ENCODE measurements at places on chromosomes 7 and 10.

DNA sequence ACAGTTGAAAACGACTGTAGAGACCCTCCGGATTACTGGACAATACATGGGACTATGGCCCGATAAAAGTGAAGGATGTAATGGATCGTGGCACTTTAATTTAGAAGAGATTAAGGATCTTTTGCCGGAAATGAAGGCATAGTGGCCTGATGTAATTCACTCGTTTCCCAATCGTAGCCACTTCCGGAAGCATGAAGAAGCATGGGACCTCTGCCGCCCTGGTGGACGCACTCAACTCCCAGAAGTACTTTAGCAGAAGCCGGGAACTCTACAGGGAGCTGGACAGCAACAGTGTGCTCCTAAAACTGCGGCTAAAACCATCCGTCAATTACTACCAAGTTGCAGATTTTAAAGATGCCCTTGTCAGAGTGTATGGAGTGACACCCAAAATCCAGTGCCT lies 59.6 kb upstream of the NUPR2 start:
- DNase-seq, result no peak

DNA sequence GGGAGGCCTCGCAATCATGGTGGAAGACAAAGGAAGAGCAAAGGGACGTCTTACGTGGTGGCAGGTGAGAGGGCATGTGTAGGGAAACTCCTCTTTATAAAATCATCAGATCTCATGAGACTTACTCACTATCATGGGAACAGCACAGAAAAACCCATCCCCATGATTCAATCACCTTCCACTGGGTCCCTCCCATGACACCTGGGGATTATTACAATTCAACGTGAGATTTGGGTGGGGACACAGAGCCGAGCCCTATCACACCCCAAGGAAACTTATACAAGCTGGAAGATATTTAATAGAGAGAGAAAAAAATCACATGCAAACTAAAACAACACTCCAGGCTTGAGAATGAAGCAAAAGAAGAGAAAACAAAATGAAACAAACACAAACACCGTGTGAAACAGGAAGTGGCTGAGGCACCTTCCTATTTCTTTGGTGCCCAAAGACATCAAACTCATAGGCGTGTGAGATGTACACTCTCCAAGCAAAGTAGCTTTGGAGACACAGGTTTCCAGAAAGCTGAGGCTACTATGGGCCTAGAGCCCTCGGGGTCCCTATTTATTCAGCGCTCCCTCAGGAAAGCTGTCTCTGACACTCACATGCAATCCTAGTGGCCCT lies 97.2 kb downstream of the PRKCQ start:
- DNase-seq, result no peak

DNA sequence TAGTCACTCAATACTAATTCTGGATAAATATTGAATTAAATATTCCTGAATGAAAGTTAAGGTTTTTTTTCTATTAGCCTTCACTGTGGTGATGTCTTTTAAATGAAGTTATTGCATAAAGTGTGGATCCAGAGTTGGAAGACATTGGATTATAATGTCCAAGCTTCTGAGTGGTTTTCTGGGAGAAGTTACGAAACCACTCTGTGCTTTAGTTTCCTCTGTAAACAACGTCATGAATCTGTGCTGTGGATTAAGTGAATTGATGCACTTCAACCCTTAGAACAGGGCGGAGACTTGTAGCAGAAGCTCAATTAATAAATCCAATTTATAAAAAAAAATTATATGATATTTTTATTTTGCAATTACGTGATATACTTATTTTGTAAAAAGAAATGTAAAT lies 271.7 kb downstream of the BICC1 start:
- no peak for DNase-seq

DNA sequence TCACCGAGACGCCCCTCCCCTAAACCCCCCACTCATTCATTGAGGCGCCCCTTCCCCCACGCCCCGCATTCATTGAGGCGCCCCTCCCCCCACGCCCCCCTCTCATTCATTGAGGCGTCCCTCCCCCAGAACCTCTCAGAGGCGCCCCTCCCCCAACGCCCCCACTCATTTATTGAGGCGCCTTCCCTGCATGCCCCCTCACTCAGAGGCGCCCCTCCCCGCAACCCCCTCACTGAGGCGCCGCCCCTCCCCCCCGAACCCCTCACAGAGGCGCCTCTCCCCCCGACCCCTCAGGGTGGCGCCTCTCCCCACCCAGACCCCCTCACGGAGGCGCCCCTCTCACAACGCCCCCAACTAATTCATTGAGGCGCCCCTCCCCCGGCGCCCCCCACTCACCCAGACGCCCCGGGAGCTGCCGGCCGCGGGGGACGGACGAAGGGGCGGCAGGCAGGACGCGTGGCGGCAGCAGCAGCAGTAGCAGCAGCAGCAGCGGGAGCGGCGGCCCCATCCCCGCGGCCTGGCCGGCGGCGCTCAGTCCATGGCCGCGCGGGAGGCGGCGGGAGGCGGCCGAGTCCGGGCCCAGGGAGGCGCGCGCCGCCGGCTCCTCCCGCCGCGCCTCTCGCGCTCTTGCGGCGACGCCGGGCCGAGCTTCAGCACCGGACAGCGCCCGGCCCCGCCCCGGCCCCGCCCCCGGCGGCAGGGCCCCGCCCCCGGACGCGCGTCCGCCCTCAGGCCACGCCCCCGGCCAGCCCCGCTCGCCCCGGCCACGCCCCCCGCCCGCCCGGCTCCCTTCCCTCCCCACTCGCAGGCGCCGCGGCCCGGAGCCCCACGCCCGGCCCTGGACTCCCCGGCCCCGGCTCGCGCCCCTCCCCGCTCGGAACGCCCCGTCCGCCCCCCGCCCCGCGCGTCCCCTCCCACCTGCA lies at the start of gene PTPRN2:
PTPRN2 (minus strand) TSS at position 662 of the 923 bp plus-strand sequence.
- DNase-seq, result peak; percentile 100

GRCh38 chr10:7483848-7484247 lies 73.0 kb upstream of the SFMBT2 start:
- no peak for DNase-seq

GRCh38 chr10:78688230-78688900 lies 380.4 kb upstream of the ZMIZ1 start:
- DNase-seq, result no peak

DNA sequence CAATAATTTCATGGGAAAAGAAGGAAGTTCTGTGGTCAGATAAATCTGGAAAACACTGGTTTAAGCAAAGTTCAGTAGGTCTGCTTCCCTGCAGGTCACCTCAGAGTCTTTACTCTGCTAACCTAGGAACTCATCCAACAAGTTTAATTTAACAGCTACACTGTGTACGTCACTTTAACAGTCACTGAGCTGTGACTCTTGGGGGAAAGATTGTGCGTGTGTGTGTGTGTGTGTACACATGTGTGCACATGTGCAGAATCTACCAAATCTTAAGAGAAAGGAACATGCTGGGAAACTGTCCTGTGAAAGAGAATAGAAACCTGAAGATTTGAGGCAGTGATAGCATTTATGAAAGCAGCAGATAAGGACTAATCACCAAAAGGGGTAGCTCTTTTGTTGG lies 62.6 kb downstream of the IKZF1 start:
- DNase-seq, result no peak

DNA sequence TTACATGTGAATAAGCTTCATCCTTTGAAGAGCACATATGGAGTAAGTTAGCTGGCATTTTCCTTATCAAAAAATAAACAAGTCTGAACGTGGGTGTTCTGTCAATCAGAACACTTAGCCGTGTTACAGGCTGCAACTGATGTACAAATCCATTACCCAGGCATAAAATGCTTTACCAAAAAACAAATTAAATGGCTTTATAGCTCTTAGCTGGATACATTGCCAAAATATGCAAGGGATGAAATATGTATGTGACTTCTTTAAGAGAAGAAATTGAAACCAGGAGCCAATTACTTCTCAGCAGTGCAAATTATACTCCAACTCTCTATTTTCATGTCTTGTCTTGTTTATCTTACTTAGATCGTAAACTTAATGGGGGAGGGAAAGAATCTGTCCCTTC lies 214.8 kb downstream of the DGKB start:
- DNase-seq, result peak; percentile 54

DNA sequence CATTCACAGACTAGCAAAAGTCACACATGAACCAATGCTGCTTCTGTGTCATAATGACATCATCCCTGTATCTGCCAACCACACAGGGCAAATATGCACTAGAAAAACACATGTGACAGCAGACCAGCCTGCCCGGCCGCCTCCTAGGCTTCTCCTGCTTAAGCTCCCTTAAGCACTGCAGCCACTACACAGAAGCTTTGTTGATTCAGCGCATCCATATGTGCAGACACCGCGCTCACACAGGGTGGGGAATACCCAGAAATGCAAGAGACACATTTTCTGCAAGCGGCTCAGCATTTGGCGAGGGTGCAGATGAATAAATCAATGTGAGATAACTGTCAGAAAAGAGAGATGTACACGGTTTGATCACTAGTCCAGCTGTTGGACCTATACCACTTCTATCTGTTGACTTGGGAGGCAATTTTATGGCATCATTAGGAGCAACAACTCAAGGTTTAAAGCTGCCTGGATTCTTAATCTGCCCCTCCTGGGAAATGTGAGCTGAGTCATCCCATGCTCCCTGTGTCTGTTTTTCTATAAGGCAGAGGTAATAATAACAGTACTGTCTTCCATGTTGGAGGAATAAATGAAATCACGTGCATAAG lies 33.4 kb downstream of the CPXM2 start:
- DNase-seq, result no peak

GRCh38 chr10:63671317-63671937 lies 150.2 kb downstream of the REEP3 start:
- DNase-seq, result no peak

DNA sequence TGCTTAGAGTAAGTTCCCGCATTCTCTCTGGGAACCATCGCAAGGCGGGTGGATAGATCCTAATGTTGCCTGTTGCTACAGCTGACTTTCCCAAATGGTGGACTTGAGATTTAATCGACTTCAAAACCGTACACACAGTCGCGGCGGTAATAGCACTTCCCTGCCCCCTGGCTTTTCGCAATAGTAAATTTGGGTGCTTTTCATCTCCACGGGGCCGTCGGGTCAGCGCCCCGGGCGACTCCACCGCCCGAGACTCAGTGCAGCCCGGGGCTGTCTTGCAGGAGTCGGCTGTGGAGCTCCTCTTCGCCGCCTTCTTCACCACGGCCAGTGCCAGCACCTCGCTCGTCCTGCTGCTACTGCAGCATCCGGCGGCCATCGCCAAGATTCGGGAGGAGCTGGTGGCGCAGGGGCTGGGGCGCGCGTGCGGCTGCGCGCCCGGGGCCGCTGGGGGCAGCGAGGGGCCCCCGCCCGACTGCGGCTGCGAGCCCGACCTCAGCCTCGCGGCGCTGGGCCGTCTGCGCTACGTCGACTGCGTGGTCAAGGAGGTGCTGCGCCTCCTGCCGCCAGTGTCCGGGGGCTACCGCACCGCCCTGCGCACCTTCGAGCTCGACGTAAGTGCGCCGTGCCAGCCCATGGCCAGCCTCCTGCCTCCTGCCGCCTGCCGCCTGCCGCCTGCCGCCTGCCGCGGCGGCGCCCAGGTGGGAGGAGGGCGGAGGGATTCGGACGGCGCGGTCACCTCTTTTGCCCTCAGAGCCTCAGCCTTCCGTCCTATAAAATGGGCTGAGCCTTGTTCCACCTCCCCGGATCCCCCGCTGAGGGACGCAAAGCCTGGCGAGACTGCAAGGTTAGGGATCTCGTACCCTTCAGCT lies 5.3 kb downstream of the CYP26C1 start:
- no peak for DNase-seq

- DNase-seq, result no peak
Observed at GRCh38 chr10:5814110-5815107, 1.2 kb upstream of the GDI2 start.

GRCh38 chr10:49109669-49110340 lies 5.5 kb downstream of the VSTM4 start:
- DNase-seq, result no peak

DNA sequence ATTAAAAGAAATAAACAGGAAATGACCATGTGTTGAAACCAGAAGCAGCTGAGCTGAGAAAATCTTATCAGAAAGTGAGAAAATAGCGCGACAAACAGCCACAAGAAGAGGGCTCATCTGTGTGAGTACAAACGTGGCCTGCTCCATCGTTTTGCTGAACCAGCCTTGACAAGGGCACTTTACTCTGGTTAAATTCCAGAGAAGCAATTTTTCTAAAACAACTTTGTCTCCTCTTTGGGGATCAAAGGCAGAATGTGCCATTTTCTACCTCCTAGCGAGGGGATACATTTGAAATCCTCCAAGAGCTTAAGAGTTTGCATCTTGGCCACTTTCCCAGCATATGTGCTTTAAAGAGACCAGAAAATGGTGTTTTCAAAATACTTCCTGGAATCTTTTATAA lies 51.3 kb upstream of the VIPR2 start:
- DNase-seq, result no peak
